H4 (cell line): ENCODE measurements at places on chromosomes 1 and 21. TPM values are rescaled to one million over a fixed set of nuclear protein-coding genes. Genes with fewer than 3 reads are reported as not detected.

DNA sequence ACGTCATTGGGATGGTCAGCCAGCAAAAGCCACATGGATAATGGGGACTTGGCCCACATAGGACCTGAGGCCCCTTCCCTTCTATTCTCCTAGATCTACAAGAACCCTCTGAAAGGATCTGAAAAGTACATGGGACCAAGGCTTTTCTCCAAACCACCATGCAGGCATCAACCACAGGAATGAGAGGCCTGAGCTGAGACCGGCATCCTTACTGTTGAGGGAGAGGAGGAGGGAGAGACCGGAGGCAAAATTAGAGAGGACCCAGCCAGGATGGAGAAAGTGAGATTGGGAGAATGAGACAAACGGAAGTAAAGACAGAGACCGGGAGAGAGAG, 281.7 kb downstream of the RRAGC start:
- DNase-seq: no peak

GRCh38 chr1:87743256-87743655, 414.6 kb downstream of the LMO4 start:
- DNase-seq: no peak

DNA sequence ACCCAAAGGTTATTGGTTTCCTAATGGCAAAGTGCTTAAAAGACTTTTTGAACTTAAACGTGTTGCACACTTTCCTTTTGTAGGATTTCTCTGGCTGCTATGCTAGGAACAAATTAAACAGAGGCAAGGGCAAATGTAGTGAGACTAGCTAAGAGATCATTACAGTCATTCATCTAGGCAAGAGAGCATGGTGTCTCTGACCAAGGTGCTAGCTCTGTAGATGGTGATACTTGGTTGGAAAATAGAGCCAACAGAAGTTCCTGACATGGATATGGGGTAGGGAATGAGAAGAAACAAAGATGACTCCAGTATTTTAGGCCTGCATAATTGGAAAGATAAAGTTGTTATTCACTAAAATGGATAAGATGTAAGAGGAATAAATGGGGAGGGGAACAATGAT, 6.1 kb downstream of the TNFSF18 start:
- no peak for DNase-seq

PALMD gene
- total RNA-seq: 0.21 TPM in 1 of 2 replicates, not detected in the other

DNA sequence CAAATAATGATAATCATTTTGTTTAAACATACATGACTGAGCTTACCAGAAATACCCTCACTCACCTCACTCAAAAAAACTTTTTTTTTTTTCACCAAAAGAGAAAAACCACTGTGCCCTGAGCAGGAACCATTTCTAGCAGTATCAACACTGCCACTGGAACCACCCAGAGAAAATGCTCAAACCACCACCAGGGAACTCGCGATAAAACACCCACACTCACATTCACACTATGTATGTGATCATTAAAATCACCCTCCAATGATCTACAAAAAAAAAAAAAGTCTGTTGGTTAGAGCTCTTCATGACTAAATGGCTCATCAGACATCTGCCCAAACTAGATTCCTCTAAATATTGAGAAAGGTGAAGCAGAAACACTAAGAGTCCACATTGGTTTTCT, 11.5 kb downstream of the TIAM1 start:
- no peak for DNase-seq
